Endodermal cell (in vitro differentiated cells): ENCODE measurements at places on chromosomes 3 and 15. TPM values are rescaled to one million over a fixed set of nuclear protein-coding genes. Genes with fewer than 3 reads are reported as not detected.

PRR20G gene
- not detected in 2 replicates for total RNA-seq

GCNT3 gene
- 0.48 and 0.52 TPM in 2 replicates for total RNA-seq

RASGRP1 gene
- total RNA-seq: 7.0 to 10.7 TPM (median 8.8 TPM) in 3 replicates

PXYLP1 gene
- total RNA-seq: 34.7 and 37.7 TPM in 2 replicates

THRB gene
- total RNA-seq: 0.23 to 0.50 TPM (median 0.24 TPM) in 3 replicates

GORASP1 gene
- total RNA-seq: 42.3 and 47.4 TPM in 2 replicates

RTP1 gene
- total RNA-seq: not detected in 3 replicates

IL17RD gene
- 34.2 to 47.6 TPM (median 47.1 TPM) in 3 replicates for total RNA-seq

XYLB gene
- total RNA-seq: 3.9 to 6.7 TPM (median 6.3 TPM) in 3 replicates

FANCD2OS gene
- total RNA-seq: not detected in 2 replicates

CDHR4 gene
- total RNA-seq: not detected in 2 replicates

DYNLT2B gene
- 31.8 to 45.6 TPM (median 45.5 TPM) in 3 replicates for total RNA-seq

SEC62 gene
- 48.7 to 66.4 TPM (median 54.3 TPM) in 3 replicates for total RNA-seq

PFN2 gene
- 144 and 162 TPM in 2 replicates for total RNA-seq

CCDC33 gene
- total RNA-seq: 3.5 to 12.6 TPM (median 4.7 TPM) in 3 replicates

KLHL24 gene
- 28.2 and 29.9 TPM in 2 replicates for total RNA-seq

IL17RE gene
- 0.97 and 1.6 TPM in 2 replicates for total RNA-seq

MGLL gene
- total RNA-seq: 0.22 and 0.38 TPM in 2 replicates

CHRNA5 gene
- total RNA-seq: 14.0 and 16.4 TPM in 2 replicates

IL17RB gene
- total RNA-seq: 4.5 and 6.2 TPM in 2 replicates

CHRNA3 gene
- total RNA-seq: 2.5 and 3.7 TPM in 2 replicates

TRAT1 gene
- not detected in 3 replicates for total RNA-seq

ONECUT1 gene
- 1.4 to 2.7 TPM (median 1.8 TPM) in 3 replicates for total RNA-seq

LMAN1L gene
- not detected in 3 replicates for total RNA-seq

DCP1A gene
- 34.6 to 36.8 TPM (median 36.3 TPM) in 3 replicates for total RNA-seq

GOLGA8H gene
- total RNA-seq: 0.52 and 0.57 TPM in 2 replicates

GOLGA8K gene
- 0.91 to 1.5 TPM (median 1.3 TPM) in 3 replicates for total RNA-seq

GOLGA8N gene
- 0.50 and 1.1 TPM in 2 replicates for total RNA-seq

GOLGA6L4 gene
- 3.3 to 6.0 TPM (median 4.6 TPM) in 3 replicates for total RNA-seq

TMCO5A gene
- not detected in 3 replicates for total RNA-seq

SLC24A5 gene
- not detected in 2 replicates for total RNA-seq

ATP13A4 gene
- 0.57 and 0.86 TPM in 2 replicates for total RNA-seq

HYAL3 gene
- 3.1 to 4.1 TPM (median 3.3 TPM) in 3 replicates for total RNA-seq

DLEC1 gene
- total RNA-seq: 3.0 to 6.2 TPM (median 6.0 TPM) in 3 replicates

EXD1 gene
- not detected in 3 replicates for total RNA-seq

DUOXA2 gene
- not detected in 2 replicates for total RNA-seq

ZNF770 gene
- 86.1 and 95.2 TPM in 2 replicates for total RNA-seq
